Trophoblast cell (in vitro differentiated cells and primary cell): ENCODE measurements at places on chromosomes 5 and 9.

DNA sequence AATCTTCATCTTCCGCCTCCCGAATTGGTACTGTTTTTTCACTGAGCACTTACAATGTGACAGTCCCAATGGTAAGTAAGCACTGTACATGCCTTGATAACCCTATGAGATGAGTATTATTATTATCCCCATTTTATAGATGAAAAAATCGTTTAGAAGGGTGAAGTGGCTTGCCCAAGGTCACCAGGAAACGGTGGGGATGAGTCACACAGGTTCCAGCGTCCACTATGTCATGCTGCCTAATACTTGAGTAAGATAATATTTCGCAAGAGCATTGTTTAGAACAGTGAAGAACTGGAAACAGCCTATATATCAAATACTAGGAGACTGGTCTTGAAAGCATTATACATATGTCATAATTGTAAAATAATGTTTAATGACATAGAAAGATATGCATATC lies 12.9 kb downstream of the HAND1 start:
- no peaks in the 10 kb centered on the region for H3K27me3 ChIP-seq
- no peak overlapping the region for H3K4me3 ChIP-seq
- H3K36me3 ChIP-seq: no peaks in the 10 kb centered on the region
- H3K4me1 ChIP-seq: peaks cover 7% of the 10 kb centered on the region

DNA sequence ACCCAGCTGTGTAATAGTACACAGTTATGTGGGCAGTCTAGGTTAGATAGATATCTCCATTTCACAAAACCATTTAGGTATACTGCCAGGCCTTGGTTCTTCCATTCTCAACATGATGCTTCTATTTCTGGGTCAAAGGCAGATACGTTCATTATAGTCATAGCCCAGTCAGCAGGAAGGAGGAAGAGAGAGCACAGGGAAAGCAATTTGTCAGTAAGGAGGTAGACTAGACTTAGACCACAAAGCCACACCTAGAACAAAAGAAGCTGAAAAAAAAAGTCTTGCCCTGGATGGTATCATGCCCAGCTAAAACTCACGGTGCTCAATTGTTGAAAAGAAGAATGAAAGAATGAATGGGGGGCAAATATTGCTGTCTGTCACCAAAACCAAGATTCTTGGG lies 7.6 kb downstream of the INVS start:
- DNase-seq: no peak
- no peaks in the 10 kb centered on the region for H3K4me1 ChIP-seq
- no peak overlapping the region for H3K27ac ChIP-seq

- no peak overlapping the region for H3K27ac ChIP-seq
- DNase-seq: no peak
These were observed 497.6 kb downstream of the RASEF start for GRCh38 chr9:82565188-82565969.

DNA sequence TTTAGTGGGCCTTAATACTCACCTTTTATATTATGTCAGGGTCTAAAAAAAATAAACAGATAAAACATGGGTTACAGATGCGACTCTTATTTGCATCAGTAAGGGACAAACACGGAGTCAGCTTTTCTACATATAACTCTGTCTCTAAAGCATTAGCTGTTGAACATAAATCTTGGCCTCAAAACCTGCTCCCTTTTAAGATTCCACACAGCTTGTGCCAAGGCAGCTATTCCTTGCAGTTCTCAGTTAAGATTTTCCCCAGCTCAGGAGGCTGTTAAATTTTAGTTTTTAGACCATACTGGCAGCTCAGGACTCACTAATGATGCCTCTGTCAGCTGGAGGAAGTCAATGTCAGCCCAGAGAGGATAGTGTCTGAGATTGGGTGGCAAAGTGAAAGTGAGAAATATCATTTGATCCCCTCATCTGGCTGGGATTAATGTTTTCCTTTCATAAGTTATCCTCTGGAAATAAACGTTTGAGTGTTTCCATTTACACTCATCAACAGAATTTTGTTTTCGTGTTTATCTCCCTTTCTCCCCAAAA lies 287.5 kb downstream of the ELAVL2 start:
- H3K27me3 ChIP-seq: no peaks in the 10 kb centered on the region
- H3K4me3 ChIP-seq: no peak overlapping the region
- DNase-seq: no peak
- no peaks in the 10 kb centered on the region for H3K36me3 ChIP-seq
- peaks cover 3% of the 10 kb centered on the region for H3K4me1 ChIP-seq
- H3K27ac ChIP-seq: no peak overlapping the region

GRCh38 chr5:135047347-135047695 lies 13.3 kb upstream of the PITX1 start:
- peaks cover 44% of the 10 kb centered on the region for H3K27me3 ChIP-seq
- H3K36me3 ChIP-seq: no peaks in the 10 kb centered on the region
- DNase-seq: no peak
- no peak overlapping the region for H3K4me3 ChIP-seq
- H3K27ac ChIP-seq: no peak overlapping the region

- H3K27ac ChIP-seq: no peak overlapping the region
- peak; percentile 71 for DNase-seq
- no peaks in the 10 kb centered on the region for H3K27me3 ChIP-seq
- no peaks in the 10 kb centered on the region for H3K36me3 ChIP-seq
These were observed 4.3 kb upstream of the TIFAB start for GRCh38 chr5:135456238-135457099.

DNA sequence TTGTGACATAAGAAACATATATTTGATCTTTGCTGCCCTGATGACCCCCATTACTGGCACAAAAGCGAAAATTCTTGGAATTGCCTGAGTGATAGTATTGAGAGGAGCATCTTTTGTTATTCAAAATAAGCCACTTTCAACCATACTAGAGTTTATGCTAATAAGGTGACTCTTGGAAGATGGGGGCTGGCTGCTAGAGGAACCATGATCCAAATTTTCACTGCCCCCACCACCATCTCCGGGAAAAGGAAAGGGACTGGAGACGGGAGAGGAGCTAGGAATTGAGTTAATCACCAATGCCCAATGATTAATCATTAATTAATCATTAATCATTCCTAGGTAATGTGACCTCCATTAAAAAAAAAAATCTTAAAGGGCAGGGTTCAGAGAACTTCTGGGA lies 25.6 kb downstream of the FBXW11 start:
- DNase-seq: no peak
- no peak overlapping the region for H3K4me3 ChIP-seq
- no peaks in the 10 kb centered on the region for H3K27me3 ChIP-seq
- no peaks in the 10 kb centered on the region for H3K36me3 ChIP-seq

DNA sequence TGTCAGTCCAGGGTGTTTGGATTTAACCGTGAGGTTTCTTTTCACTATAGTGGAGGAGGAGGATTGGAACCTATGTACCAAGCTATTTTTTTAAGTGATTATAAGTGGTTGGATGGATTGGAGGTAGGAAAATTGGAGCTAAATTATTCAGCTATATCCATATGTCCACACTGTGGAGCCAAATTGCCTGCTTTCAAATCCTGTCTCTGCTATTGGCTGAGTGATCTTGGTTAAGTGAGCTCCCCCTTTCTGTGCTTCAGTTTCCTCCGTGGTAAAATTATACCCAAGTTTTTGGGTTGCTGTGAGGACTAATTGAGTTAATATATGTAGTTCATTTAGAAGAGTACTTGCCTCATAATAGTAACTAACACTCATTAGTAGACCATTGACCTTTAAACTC lies 2.5 kb downstream of the CENPP start:
- no peak for DNase-seq
- no peaks in the 10 kb centered on the region for H3K27me3 ChIP-seq
- no peaks in the 10 kb centered on the region for H3K36me3 ChIP-seq

GRCh38 chr5:115440782-115441451 lies 103.7 kb downstream of the FEM1C start:
- H3K27ac ChIP-seq: no peak overlapping the region
- H3K4me3 ChIP-seq: peak overlapping the region; percentile 61
- no peaks in the 10 kb centered on the region for H3K36me3 ChIP-seq
- no peaks in the 10 kb centered on the region for H3K4me1 ChIP-seq
- H3K27me3 ChIP-seq: no peaks in the 10 kb centered on the region
- peak; percentile 54 for DNase-seq

- no peak overlapping the region for H3K4me3 ChIP-seq
- H3K27me3 ChIP-seq: no peaks in the 10 kb centered on the region
- H3K36me3 ChIP-seq: no peaks in the 10 kb centered on the region
- no peak for DNase-seq
- H3K27ac ChIP-seq: no peak overlapping the region
- H3K4me1 ChIP-seq: no peaks in the 10 kb centered on the region
These were observed 557 bp upstream of the IL3 start for GRCh38 chr5:132059696-132060500.

- H3K4me1 ChIP-seq: no peaks in the 10 kb centered on the region
- no peaks in the 10 kb centered on the region for H3K27me3 ChIP-seq
- H3K36me3 ChIP-seq: no peaks in the 10 kb centered on the region
- H3K27ac ChIP-seq: no peak overlapping the region
- DNase-seq: no peak
These were observed 289.7 kb downstream of the CDK5RAP2 start for GRCh38 chr9:120289990-120290975.

- DNase-seq: peak; percentile 93
- peak overlapping the region; percentile 100 for H3K27ac ChIP-seq
- H3K4me1 ChIP-seq: peaks cover 48% of the 10 kb centered on the region
These were observed 4.3 kb downstream of the B4GALT1 start for GRCh38 chr9:33162721-33163311.

DNA sequence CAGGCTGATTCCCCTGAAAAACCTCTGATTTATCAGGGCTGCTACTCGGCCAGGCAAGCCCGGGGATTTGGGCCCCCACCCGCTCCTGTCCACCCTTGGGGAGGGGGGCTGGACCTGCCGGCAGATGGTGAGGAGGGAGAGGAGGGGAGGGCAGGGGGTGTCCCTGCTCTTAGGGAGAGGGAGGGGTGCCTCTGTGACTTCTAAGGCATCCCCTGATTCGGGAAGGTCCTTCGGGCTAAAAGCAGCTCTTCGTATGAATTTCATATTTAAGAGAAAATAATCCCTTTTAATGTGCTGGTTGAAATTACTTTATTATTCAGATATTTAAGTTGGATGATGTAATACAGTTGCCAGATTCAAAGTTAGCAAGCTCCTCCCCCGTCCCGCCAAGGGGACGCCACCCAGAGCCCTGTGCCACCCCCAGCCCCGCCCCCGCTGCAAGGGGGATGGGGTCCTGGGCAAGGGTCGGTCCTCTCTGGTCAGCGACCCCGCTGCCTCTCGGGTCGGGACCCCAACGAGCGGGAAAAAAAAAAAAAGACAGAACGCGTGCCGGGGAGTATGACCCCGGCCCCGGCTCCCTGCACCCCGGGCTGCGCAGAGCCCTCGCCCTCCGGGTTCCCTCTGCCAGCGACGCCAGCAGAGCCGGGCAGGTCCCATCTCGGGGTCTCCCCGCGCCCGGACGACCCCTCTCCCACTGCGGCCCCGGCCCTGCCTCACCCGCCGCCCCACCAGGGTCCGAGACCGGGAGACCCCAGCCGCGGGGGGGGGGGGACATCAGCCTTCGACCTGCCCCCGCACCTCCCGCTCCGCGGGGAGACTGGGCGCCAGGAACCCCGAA lies 12.4 kb downstream of the LHX3 start:
- DNase-seq: no peak
- no peak overlapping the region for H3K27ac ChIP-seq
- no peaks in the 10 kb centered on the region for H3K36me3 ChIP-seq
- peaks cover 55% of the 10 kb centered on the region for H3K27me3 ChIP-seq

GRCh38 chr5:66224274-66224673 lies 80.2 kb downstream of the SREK1 start:
- H3K27ac ChIP-seq: no peak overlapping the region
- peaks cover 1% of the 10 kb centered on the region for H3K36me3 ChIP-seq
- H3K4me1 ChIP-seq: no peaks in the 10 kb centered on the region
- no peak overlapping the region for H3K4me3 ChIP-seq

GRCh38 chr9:77830618-77831285 lies 182.6 kb upstream of the GNA14 start:
- H3K4me3 ChIP-seq: no peak overlapping the region
- no peak overlapping the region for H3K27ac ChIP-seq
- DNase-seq: no peak
- no peaks in the 10 kb centered on the region for H3K36me3 ChIP-seq
- no peaks in the 10 kb centered on the region for H3K27me3 ChIP-seq

GRCh38 chr5:148859703-148860102 lies 33.3 kb downstream of the ADRB2 start:
- no peaks in the 10 kb centered on the region for H3K36me3 ChIP-seq
- no peaks in the 10 kb centered on the region for H3K27me3 ChIP-seq
- no peak for DNase-seq
- H3K27ac ChIP-seq: no peak overlapping the region
- no peaks in the 10 kb centered on the region for H3K4me1 ChIP-seq
- no peak overlapping the region for H3K4me3 ChIP-seq

DNA sequence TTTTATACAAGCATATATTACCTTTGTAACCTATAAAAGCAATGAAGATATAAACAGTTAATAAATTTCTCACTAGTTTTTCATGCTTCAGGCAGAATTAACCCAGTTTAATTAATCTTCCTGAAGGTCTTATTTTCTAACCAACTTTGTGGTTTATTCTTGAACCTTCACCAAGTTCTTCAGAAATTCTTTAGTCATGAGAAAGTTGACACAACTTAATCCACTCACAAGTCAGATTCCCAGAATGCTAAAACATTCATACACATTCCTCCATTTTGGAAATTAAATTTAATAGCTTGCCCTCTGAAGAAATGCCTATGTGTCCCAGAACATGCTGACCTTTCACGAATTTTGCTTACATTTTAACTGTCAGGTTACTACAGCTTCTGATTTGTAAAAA lies 105.4 kb upstream of the PAM start:
- H3K4me1 ChIP-seq: no peaks in the 10 kb centered on the region
- H3K27ac ChIP-seq: no peak overlapping the region
- DNase-seq: no peak
- H3K4me3 ChIP-seq: no peak overlapping the region
- H3K27me3 ChIP-seq: no peaks in the 10 kb centered on the region
- no peaks in the 10 kb centered on the region for H3K36me3 ChIP-seq

GRCh38 chr5:134851307-134851923 lies 5.6 kb downstream of the C5orf24 start:
- peaks cover 17% of the 10 kb centered on the region for H3K36me3 ChIP-seq
- DNase-seq: peak; percentile 17
- no peaks in the 10 kb centered on the region for H3K27me3 ChIP-seq
- no peak overlapping the region for H3K4me3 ChIP-seq
- no peak overlapping the region for H3K27ac ChIP-seq

GRCh38 chr5:54867310-54867944 lies 118.0 kb downstream of the ESM1 start:
- no peaks in the 10 kb centered on the region for H3K4me1 ChIP-seq
- no peaks in the 10 kb centered on the region for H3K27me3 ChIP-seq
- DNase-seq: no peak
- H3K4me3 ChIP-seq: no peak overlapping the region

DNA sequence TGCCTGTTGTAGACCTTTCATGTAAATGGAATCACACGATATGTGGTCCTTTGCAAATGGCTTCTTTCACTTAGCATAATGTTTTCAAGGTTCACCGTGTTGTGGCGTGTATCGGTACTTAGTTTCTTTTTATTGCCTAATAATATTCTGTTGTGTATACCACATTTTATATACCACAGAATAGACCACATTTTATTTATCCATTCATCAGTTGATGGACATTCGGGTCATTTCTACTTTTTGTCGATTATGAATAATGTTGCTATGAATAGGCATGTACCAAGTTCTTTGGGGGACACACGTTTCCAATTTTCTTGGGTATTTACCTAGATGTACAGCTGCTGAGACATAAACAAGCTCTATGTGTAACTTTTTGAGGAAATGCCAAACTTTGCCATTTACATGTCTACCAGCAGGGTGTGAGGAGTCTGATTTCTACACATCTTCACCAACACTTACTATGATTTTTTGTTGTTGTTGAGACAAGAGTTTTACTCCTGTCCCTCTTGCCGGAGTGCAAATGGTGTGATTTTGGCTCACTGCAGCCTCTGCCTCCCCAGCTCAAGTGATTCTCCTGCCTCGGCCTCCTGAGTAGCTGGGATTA lies 144.7 kb downstream of the RGS3 start:
- H3K27ac ChIP-seq: no peak overlapping the region
- DNase-seq: no peak
- H3K4me1 ChIP-seq: peaks cover 27% of the 10 kb centered on the region
- H3K4me3 ChIP-seq: no peak overlapping the region
- H3K36me3 ChIP-seq: no peaks in the 10 kb centered on the region
